ENCODE measurements at places on chromosomes 1 and 21.

- no peak for DNase-seq
Measured at GRCh38 chr1:35717911-35718476, 690 bp downstream of the C1orf216 start.

DNA sequence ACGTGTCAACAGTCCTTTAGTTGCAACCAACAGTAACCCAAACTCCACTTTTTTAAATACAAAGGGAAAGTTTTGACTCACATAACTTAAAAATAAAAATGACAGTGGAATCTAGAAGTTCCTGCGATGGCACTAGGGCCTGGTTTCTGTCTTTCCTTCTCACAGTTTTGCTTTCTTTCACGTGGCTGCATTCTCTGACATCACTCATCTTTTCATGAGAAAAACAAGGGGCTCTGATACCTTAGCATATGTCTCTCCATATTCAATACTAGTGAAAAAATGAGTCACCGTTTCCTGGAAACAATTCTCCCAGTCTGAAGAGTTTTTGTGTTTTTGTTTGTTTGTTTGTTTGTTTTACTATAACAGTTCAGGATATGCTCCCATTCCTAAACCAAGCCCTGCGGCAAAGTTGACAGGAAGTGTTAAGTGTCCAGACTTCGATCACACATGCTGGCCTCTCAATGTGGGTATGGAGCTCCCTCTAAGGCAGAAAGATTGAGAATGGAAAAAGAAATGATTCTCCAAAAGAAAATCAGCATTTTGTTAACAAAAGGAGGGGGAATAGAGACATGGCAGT lies 483.3 kb downstream of the TTLL7 start:
- DNase-seq, result no peak

- DNase-seq, result no peak
Measured at GRCh38 chr1:149978547-149979023, 31.9 kb downstream of the OTUD7B start.

GRCh38 chr21:31845151-31845729 lies 27.6 kb upstream of the HUNK start:
- DNase-seq, result no peak

GRCh38 chr1:226569879-226570547 lies 21.4 kb downstream of the STUM start:
- no peak for DNase-seq

DNA sequence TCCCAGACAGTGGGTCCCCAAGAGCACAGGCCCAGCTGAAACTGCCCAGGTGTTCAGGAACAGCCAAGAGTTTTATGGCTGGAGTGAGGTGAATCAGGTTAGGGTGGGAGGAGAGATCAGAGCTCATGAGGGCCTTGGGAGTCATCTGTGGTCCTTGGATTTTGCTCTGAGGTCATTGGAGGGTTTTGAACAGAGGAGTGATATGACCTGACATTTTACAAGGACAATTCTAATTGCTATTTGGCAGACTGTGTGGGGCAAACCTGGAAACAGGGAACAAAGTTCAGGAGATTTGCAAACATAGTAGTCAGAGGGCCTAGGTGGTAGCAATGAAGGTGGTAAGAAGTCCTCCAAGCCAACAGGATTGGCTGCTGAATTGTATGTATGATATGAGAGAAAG lies 31.1 kb upstream of the LRRN2 start:
- DNase-seq, result no peak

GRCh38 chr1:178465011-178465410 lies 31.8 kb downstream of the CLEC20A start:
- no peak for DNase-seq

DNA sequence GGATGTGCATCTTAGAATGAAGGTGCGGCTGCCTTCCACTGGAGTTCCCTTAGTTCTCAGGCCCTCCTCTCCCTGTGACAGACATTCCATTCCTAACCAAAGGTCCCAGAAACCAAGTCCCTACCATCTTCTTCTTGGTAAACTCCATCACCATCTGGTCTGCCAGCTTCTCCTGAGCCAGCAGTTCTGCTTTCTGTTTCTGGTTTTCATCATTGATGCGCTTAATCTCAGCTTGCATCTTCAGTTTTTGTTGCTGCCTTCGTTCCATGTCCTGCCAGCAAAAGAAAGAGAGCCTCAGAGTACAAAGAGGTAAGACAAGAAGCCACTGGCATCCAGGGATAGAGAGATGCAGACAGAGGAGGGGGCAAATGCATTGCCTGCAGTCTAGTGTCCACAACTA lies 18.0 kb upstream of the VSIG8 start:
- DNase-seq, result no peak

GRCh38 chr1:153431928-153432327 lies 15.6 kb downstream of the S100A7A start:
- DNase-seq, result no peak

- no peak for DNase-seq
Measured at GRCh38 chr1:206535853-206536188, 28.5 kb downstream of the RASSF5 start.

- no peak for DNase-seq
Measured at GRCh38 chr1:246792603-246793002, 68.4 kb downstream of the SCCPDH start.

All from SK-N-MC (cell line).